ENCODE measurements at places on chromosomes 5 and 9. TPM values are rescaled to one million over a fixed set of nuclear protein-coding genes. Genes with fewer than 3 reads are reported as not detected.
A peak's percentile ranks its signal among the peaks of the same experiment; 100 is the strongest.

UBE2D2 gene
- 101 TPM for polyA plus RNA-seq

SLC36A3 gene
- polyA plus RNA-seq: not detected

SCGB3A1 gene
- polyA plus RNA-seq: 9.5 TPM

RGS7BP gene
- polyA plus RNA-seq: 0.11 TPM

CMBL gene
- polyA plus RNA-seq: 1.3 TPM

- DNase-seq: no peak
These were observed 636 bp upstream of the PWWP2A start for GRCh38 chr5:160119905-160120266.

DNA sequence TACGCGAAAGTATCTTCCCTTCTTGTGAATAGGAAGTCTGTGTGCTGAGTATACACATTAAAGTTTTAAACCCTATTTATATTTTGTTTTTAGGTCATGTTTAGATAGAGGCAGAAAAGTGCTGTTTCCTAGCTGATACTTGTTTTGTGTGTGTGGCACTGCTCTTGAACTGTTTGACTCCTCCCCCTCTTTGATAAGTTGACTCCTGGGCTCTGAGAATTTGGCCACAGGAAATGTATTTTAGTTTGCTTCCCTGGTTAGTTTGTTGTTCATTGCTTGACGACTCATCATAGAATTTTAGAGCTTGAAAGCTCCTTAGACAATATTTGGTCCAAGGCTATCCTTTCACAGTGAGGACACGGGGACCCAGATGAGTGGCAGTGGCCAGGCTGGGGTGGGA lies 2.0 kb upstream of the CDC14B start:
- DNase-seq: no peak

DNA sequence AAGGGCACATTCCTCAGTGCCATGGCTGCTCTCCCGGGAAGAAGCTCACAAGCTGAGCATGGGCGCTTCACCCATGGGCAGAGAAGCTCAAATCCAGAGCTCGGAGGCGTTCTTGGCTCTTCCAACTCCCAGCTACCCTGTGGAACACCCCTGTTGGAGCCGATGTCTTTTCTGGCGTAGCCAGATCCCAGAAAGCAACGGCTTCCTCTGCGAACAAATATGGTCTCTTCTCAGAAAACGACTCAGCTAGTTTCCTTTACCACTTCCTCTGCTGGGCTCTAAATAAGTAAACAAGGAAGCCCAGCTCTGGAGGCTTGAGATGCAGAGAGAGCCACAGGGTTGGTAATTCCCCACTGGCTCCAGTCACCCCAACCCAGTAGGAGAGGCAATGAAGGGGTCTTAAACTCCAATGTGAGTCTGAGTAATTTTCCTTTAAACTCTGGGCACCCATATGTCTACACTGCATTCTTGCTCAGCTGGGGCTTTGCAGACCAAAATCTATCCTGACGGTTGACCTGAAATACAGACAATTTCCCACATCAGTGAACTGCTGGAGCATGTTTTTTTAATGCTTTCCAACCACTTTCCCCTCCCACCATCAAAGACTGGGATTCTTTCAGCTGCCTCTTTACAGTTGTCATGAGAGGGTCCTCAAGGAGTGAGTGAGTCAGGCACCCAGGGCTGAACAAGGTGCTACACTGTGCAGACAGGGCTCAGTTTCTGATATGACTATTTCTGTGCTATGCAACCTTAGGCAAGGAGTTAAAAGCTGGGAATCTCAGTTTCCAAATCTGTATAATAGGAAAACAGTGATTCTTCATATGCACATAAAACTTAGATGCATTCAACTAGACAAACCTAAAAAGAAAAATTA lies at the start of gene LCP2:
TSS of gene LCP2 (minus strand) at position 189 of the 874 bp plus-strand sequence. CDS start at position 23, 166 bp downstream.
- no peak for DNase-seq

- DNase-seq: peak; percentile 74
These were observed 749 bp downstream of the SOWAHA start for GRCh38 chr5:132813599-132814502.

All from spleen (tissue), 13 donors.